Central memory CD8-positive, alpha-beta T cell (primary cell): ENCODE measurements at places on chromosomes 2 and 18.

DNA sequence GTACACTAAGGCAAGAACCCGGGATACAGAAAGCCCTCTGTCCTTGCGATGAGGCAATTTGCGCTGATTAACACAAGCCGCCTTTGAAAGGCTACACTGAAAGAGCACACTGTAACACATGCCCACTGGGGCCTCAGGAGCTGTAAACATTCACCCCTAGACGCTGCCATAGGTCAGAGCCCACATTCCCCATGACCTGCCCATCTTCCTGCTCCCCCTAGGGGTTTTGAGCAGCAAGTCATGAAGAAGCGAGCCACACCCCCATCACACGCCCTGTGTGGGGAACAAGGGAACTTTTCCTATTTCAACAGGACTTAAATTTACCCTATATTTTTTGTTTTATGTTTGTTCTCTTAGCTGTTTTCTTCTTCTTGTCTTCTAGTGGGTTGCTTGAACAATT, 47.8 kb upstream of the SLC4A10 start:
- DNase-seq: no peak
- no peaks in the 10 kb centered on the region for H3K36me3 ChIP-seq
- H3K4me3 ChIP-seq: no peak overlapping the region
- no peaks in the 10 kb centered on the region for H3K4me1 ChIP-seq

GRCh38 chr2:52611759-52612158, 1155.8 kb upstream of the CHAC2 start:
- DNase-seq: no peak
- H3K4me1 ChIP-seq: no peaks in the 10 kb centered on the region
- H3K27me3 ChIP-seq: no peaks in the 10 kb centered on the region
- H3K27ac ChIP-seq: no peak overlapping the region
- no peak overlapping the region for H3K4me3 ChIP-seq

DNA sequence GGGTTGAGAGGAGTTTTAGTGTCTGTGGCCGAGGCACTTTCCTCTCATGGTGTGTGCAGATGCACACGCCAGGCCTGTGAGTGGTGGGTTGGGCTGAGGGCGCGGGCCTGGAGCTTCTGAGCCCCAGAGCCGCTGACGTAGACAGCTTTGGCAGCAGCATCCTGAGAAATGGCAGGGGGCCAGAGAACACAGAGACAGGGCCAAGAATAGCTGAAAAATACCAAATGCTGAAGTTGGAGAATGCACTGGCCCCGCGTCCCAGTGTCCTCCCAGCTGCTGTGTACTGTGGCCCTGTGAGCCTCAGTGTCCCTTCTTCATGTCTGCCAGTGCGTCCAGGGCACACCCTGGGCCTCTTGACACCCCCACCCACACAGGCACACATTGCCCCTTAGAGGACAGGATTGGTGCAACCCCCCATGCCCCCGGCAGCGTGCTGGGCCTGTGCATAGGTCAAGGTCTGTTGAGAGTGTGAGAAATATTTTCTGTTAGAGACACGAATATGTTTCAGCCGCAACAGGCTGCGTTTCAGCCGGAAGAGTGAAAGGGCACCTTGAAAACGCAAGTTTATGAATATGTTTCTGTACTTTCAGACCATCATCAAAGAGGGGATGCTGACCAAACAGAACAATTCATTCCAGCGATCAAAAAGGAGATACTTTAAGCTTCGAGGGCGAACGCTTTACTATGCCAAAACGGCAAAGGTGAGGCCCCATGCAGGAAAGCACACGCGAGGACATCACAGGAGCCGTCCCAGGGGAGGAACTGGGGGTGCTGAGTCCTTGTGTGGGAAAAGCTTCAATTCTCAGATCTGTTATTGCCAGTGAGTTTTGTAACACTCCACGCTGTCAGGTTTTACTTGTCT, 33.6 kb downstream of the DGKD start:
- peaks cover 43% of the 10 kb centered on the region for H3K4me1 ChIP-seq
- H3K4me3 ChIP-seq: peak overlapping the region; percentile 73

DNA sequence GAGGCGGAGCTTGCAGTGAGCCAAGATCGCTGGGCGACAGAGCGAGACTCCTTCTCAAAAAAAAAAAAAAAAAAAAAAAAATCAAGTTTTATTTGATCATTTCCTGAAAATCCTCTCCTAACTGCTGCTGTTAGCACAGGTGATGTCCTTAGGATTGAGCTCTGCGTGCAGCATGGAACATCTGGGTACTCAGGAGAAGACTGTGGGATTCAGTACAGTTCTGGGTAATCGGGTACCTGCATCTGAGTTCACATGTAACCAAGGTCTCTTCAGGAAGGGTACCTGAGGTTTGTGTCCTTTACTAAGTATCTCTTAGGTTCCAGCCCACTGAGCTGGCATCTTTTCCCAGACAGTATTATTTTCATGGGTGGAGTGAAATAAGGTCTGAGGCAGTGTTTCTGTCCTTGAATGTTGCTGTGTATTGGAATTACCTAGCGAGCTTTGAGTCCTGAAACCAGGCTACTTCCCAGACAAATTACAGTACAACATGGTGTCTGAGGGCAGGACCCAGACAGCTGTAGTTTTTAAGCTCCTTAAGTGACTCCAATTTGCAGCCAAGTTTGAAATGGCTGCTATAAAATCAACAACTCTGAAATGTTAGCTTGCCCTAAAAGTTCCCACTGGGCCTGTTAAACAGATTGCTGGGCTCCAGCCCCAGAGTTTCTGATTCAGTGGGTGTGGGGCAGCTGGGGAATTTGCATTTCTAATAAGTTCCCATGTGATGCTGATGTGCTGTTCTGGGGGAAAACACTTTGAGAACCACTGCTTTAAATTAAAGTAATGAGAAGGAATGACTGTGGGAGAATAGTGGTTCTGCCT, 120.5 kb downstream of the PMAIP1 start:
- H3K4me1 ChIP-seq: no peaks in the 10 kb centered on the region
- H3K36me3 ChIP-seq: no peaks in the 10 kb centered on the region
- DNase-seq: no peak
- H3K27me3 ChIP-seq: peaks cover 30% of the 10 kb centered on the region
